Pulmonary artery endothelial cell (primary cell): ENCODE measurements at places on chromosomes 16 and 17. TPM values are rescaled to one million over a fixed set of nuclear protein-coding genes. Genes with fewer than 3 reads are reported as not detected.

- DNase-seq, result no peak
Observed at GRCh38 chr17:74892974-74893911, at the start of gene FADS6. TSS of gene FADS6 (minus strand) at chr17:74893633. CDS start at chr17:74893595, 38 bp downstream.

GRCh38 chr16:9438991-9439390 lies 347.5 kb downstream of the HAPSTR1 start:
- no peak for DNase-seq

GRCh38 chr16:77359065-77359502 lies 75.8 kb downstream of the ADAMTS18 start:
- peak; percentile 4 for DNase-seq

DNA sequence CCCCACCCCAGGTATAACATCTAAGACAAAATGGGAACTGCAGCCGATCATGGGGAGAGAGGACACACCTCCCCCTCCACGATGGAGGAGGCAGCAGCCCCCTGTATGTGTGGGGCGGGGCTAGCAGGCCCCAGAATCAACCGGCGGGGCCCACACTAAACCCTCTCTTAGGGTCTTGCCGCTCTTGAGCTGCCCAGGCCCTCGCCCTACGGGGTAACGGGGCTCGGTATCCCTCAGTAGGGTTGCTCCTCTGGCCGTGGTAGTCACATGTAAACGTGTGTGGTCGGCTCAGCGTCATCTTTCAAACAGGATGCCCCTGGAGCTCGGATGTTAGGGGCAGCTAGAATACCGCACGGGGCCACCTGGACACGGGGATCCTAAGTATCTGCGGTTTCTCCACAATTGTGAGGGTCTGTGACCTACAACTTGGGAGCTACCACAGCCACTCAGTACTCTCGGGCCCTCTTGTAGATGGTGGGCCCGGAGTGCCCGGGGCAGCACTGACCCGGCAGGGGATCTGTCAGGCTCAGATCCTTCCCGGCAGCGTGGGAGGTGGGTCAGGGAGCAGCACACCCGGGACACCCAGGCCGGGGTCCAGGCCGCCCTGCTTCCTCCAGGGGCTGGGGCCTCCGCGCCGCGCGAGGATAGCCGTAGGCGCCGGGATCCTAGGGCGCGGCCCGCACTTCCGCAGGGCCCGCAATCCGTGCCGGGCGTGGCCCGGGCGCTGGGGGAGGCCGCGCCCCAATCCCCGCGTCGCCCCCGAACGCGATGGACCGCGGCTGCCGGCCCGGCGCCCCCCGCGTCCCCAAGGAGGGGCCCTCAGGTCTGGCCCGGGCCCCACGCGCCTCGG lies 781 bp downstream of the ARHGDIA start:
- no peak for DNase-seq

- DNase-seq, result no peak
Observed at GRCh38 chr17:17175917-17176316, 30.2 kb downstream of the PLD6 start.

DNA sequence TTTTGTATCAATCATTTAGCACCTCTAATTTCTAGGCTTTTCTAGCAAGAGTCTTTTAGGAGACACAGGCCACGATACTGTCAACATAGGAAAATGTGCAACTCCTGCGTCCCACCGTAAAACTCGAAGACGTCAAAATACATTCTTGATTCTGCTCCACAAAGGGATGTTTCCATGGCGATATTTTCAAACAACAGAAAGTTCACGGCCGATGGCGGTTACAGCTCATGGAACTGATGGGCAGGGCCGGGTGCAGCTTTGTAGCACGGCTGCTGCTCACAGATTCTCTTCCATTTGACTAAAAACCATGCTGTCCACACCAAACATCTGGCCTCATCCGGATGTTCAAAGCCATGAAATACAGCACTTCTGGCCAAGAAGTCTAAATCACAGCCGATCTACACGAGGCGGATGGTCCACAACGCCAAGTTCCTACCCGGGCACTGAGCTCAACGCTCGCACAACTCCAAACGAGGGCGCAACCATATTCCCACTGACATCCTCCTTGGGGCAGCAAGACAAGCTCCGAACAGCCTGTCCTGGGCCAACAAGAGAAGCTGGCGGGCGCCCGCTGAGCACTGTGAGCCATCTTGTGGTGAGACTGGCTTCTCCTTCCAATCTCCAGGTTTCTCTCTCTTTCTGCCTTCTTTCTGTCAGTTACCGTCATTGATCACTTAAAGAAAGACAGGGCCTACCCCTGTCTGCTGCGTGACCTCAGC lies 79.8 kb downstream of the ZNF778 start:
- DNase-seq, result no peak

DNA sequence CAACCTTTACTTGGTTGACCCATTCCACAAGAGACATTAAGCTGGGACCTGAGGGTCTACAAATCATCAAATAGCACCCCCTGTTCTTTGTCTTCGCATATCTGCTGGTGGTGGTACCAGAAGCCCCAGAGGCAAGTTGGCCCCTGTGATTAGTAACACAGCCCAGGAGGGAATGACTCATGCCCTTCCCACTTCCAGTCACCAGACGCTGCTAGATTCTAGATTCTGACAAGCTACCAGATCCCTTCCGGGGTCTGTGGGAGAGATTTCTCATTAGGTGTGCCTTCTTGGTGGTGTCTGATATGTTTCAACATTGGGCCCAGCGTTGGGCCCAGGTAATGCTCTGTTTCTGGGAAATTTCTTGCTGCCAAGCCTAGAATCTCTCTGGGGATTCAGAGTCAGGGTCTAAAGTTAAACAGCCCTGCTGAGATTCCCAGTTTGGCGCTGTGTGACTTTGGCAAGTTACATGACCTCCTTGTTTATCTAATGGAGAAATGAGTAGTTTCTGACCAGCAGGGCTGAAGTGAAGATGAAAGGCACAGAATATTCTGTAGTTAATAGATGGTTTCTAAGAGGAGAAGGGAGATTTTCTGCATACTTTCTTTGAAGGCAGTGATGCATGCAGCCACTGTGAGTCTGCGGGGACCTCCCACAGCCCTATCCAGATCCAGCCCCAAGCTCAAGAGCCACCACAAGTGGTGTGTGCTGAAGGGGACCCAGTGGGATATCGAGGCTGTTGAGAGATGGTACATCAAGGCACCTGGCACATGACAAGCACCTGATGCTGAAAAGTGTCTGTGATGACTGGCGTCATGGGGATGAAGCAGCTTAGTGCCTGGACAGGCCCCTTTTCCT lies 3.9 kb downstream of the TRPV2 start:
- no peak for DNase-seq

DNA sequence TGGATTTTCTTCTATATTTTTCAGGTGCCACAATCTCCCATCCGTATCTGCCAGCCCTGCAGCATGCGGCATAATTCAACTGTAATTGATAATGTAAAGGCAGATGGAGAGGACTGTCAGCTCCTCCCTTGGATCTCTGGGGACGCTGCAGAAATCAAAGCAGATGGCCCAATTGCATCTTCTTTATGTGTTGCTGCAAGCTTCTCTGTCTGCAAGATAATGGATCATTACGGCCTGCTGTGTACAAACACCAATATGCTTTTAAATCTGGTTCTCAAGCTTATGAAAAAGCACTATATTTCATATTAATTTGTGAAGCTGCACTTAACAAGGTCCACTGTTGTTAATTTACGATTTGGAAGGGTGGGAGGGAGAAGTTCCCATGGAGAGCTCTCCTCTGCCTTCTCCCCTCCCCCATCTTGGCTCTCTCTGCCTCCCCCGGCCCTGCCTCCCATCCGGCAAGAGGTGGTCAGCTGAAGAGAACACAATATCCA lies 607.5 kb downstream of the TOX3 start:
- DNase-seq, result no peak

DNA sequence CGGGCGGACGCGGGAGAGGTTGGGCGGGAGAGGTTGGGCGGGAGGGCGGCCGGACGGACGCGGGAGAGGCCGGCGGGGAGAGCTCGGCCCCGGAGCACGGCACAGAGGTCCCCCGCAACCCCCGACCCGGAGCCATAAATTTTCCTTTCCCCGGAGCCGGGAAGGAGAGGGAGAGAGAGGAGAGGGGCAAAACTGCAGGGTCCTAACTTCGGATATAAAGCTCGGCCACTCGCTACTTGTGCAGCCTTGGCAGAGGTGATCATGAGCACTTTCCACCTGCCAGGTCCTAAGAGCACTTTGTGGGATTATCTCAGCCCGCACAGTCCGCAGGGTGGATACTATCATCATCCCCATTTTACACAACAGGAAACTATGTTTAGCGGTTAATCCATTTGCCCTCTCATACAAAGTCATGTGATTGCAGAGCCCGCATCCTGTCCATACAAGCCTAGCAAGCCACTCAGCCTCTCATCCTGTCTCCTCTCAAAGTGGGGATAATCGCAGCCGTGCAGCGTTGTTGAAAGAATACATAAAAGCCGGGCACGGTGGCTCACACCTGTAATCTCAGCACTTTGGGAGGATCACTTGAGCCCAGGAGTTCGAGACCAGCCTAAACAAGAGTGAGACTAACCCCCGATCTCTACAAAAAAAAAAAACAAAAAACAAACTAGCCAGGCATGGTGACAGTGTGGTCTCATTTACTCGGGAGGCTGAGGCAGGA lies 780 bp upstream of the DCAKD start:
- DNase-seq, result no peak

GRCh38 chr16:22357635-22357971 lies 16.8 kb downstream of the CDR2 start:
- DNase-seq, result no peak

DNA sequence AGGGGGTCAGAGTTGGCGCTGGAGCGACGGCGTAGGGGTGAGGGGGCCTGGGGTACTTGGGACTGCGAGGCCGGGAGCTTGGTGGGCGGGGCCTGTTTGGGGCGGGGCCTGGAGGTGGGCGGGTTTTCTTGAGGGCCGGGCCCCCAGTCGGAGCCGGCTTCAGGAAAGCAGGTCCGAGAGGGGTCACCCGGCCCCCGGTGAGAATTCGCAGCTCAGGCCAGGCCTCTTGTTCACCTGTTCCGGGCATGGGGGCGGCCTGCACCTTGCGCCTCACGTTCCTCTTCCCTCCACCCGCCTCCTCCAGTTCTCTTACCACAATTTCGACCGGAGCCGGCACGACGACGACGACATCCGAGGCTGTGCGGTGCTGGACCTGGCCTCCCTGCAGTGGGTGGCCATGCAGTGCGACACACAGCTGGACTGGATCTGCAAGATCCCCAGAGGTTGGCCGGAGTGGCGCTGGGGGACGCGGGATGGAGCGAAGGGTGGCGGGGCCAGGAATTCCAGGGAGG lies 52.5 kb downstream of the MRC2 start:
- no peak for DNase-seq

- no peak for DNase-seq
Observed at GRCh38 chr17:62105357-62105756, 40.3 kb upstream of the MED13 start.

GRCh38 chr17:50507871-50508572 lies at the start of gene MYCBPAP:
TSS of gene MYCBPAP (plus strand) at chr17:50508439. CDS start at chr17:50508675, 236 bp downstream.
- DNase-seq, result peak; percentile 41

DNA sequence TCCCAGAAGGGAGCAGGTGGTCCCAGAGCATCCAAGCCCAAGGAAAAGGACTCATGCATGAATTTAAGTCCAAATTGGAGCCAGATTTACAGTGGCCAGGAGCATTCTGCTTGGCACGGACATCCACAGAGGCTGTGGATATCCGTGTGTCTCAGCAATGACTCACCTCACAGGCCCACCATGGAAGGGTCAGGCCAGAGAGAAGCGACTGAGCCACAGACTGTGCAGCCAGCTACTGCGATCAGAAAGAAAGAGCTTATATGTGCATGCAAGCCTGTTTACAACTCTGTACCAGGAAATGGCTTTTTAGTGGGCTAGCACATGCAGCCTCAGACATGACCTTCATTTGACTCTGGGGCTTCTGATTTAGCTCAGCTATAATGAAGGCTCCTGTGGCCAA lies 231.0 kb downstream of the C16orf95 start:
- DNase-seq, result no peak

DNA sequence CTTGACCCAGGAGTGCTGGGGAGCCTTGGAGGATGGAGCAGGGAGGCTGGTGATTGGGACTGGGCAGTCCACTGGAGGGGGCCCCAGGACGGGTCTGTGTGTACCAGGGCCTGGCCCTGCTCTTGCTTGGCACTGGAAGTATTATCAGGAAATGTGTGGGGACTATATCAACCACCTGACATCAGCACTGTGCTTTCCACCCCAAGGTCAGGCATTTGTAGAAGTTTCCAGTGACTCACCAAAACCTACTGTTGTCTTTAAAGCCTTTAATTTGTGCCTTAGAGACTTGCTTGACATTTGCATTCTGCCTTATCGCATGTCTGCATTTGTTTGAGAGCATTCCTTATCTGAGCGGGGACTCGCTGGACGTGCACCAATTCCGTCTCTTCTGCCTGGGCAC lies 323.1 kb downstream of the FOXL1 start:
- DNase-seq, result peak; percentile 61

DNA sequence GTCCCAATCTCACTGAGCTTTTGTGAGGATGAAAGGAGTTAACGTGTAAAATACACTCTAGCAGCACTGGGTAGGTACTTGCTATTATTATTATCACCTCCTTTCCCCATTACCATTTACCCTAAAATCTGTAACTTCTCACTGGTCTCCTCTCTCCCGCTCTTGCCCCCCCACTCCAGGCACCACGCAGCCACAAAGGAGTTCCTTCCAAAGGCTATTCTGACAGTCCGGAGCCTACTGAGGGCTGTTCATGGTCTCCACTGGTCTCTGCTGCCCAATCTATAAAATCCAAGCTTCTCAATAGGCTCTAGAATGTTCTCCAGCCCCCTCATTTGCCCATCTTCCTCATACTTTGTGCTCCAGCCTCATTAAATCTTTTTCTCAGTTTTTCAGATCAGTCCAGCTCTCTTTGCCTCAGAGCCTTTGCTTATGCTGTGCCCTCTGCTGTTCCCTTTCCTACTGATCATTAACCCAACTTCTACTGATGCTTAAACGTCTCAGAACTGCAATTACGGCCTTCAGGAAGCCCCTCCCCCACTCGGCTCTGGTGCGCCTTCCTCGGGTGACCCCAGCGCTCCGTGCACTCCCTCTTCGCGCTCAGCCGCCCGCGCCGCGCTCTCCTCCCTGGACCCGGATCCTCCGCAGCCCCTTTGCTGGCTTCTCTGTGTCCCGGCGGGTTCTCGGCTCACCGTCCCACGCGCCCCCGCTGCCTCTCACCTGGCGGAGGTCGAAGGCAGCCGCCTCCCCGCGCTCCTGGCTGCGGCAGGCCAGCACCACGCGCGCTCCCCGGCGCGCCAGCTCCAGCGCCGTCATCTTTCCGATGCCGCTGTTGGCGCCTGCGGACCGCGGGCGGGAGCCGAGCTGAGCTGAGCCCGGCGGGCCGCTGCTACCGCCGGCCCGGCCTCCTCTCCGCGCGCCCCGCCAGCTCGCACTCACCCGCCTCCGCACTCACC lies 737 bp downstream of the DHRS13 start:
- no peak for DNase-seq

- no peak for DNase-seq
Observed at GRCh38 chr17:17345294-17345597, 42.1 kb downstream of the NT5M start.

DNA sequence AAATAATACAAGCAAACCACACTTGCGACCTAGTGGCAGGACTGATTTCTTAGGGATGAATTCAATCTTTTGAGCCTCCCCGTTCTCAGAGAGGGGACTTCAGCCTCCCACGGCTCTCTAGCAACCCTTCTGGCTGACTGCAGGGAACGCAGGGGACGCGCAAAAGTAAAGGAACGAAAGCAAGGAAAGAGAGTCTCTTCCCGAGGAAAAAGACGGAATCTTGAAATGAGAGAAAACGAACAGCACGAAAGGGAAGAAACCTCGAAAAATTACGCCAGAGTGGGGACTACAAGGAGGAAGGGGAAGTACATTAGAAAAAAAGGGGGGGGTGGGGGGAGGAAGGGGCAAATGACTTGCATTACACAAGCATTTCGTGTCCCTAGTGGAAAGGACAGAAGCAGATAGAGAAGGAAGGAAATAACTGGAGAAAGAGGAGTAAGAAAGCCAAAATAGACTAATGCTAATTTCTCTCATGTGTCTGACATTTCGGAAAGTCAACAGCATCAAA lies 1.2 kb downstream of the GRB2 start:
- no peak for DNase-seq

The PLA2G10 gene
- total RNA-seq, result not detected in 2 replicates

The CCT6B gene
- 0.11 and 0.59 TPM in 2 replicates for total RNA-seq

The EIF4A3 gene
- 119 and 142 TPM in 2 replicates for total RNA-seq

The TBC1D3D gene
- 0.32 TPM in 1 of 2 replicates, not detected in the other for total RNA-seq
